T-helper 22 cell (primary cell): ENCODE measurements at places on chromosomes 3 and 15.

DNA sequence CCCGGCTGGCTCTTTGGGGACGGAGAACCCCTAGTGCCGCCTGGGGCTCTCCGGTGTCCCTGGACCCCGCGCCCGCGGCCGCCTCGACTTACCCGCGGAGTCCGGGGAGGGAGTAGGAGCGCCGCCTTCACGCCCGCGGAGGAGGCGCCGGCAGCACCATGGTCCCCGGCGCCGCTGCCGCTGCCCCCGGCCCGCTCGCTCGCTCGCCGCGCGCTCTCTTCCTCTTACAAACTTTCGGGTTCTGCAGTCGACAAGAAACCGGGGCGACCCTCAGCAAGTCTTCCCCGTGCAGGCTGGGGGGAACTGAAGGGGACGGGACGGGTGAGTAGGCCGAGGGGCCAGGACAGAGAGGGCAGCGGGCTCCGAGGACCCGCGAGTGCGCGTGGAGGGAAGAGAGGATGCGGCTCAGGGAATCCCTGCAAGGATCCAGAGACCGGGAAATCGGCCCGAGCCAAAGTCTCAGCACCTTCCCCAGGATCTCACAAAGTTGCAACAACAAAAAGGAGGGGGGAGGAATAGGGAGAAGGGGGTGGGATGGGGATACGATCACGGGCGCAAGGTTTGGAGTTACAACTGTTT, 2.0 kb downstream of the FOXP1 start:
- no peak for DNase-seq

GRCh38 chr15:91605576-91605975, 247.9 kb upstream of the SLCO3A1 start:
- no peak for DNase-seq

GRCh38 chr3:151869181-151869580, 4.3 kb upstream of the SUCNR1 start:
- no peak for DNase-seq

DNA sequence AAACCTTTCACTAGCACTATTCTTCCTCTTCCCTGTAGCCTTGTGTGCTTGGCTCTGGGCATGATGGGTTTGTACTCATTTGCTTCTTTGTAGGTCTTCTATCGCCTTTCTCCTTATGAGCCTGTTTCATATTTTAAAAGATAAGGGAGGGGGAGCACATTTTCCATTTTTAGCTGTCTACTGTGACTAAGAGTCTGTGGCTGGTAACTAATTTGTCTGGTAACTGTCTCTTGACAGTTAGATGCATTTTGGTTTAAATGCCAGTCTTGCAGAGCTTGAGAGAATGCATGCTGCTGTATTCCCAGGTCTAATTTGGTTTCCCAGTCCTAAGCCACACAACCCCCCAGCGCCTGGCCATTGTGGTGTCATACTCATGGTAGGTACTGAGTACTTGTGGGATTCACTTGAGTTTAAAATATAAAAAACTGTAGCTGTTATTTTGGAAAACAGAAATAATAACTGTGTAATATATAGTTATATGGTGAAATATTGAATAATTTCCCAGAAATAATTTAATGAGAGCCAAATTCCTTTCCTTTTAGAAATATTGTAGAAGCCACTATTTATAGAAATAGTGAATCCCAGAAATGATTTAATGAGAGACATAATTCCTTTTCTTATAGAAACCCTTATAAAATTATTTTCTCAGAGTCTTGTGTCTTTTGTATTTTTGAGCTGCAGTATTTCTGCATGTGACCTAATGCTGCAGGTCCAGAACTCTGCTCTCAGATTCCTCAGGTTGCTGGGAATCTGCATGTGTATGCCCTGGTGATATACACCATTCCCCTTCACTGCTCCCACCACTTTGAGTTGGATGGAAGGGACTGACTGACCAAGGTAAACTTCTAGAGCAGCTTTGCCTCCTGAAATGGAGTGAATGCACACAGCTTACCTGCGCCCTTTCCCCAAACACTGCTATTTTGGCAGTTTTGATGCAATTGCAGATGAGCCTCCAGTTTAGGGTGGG, 13.9 kb upstream of the GPR171 start:
- no peak for DNase-seq

DNA sequence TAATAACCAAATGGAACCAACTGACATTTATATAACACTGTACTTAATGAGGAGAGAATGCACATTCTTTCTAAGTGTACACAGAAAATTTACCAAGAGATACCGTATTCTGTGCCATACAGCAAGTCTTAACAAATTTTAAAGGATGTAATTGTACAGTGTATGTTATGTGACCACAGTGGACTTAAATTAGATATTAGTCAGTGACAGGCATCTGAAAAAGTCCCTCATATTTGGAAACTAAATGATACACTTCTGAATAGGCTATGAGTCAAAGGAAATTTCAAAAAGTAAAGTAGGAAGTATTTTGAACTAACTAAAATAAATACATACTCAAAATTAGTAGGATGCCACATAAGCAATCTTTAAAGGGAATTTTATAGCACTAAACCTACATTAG, 59.6 kb upstream of the P3H2 start:
- no peak for DNase-seq

DNA sequence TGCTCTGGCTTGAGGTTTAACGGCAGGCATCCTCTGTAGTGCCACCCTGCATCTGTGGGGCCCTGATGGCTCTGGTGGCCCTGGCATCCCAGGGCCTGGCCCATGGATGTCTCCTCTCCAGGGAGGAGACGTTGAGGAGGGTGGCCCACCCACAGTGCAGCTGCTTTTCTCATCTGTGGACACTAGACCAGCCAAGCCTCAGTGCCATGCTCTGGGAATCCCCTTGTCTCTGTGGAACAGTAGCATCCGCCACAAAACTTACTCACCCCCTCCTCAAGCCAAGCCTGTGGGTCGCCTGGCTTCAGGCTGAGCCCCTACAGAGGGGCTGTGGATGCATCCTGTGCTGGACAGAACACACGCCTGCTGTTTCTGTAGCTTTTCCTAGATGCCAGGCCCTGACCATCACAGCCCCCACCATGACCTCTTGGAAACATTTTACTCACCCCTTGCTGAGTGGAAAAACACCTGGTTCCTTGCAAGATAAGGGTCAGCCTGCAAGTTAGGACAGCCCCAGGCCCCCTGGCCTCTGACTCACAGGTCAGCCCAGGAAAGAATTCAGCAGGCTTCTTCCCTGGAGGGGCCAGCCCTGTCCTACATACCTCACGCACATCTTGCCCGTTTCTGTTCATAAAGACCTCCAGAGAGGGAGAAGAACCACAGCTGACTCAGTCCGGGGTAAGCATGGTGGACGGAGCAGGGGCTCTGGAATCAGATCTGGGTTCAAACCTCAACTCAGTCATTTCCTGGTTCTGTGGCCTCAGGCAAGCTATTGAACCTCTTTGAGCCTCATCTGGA, 19.0 kb downstream of the PAK6 start:
- no peak for DNase-seq

DNA sequence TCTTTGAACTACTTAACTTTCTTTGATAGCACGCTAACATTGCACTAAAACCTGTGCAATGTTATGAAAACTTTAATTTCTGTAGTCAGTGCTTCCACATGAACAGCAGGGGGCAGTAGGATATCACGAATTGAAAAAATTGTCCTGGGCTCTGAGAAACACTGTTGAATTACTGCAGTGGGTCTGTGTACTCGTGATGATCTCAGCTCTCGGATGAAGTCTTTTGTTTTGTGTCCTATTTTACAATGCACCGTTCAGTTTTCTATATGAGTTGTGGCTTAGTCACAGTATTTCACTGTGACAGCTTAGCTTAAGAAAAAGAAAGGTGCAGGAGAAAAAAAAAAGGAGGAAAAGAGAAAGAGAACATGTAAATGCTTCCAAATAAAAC, 141.3 kb upstream of the CCDC54 start:
- DNase-seq: no peak

DNA sequence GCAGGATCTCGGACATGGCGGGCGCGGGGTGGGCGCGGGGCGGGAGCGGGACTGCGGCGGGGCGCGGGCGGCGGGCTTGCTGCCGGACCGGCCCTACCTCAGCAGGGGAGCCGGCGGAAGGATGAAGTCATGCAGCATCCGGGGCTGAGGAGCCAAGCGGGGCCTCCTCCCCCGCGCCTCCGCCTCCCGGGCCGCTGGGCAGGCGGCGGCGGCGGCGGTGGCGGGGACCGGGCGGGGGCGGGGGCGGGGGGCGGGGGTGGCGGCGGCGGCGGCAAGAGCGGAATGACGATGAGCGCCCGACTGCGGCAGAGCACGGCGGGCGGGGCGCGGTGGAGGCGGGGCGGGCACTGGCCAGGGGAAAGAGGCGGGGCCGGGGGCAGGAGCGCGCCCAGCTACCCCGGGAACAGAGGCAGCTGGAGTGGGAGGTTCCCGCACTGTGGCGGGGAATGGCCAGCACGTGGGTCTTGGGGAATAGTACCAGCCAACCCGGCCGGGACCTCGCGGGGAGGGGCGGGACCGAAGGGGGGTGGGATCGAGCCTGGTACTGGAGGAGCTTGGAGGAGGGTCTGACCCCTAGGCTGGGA, at the start of gene CAMK2N2:
TSS of gene CAMK2N2 (minus strand) at position 284 of the 584 bp plus-strand sequence. CDS start at position 16, 268 bp downstream.
- DNase-seq: peak; percentile 58

- DNase-seq: no peak
Observed at GRCh38 chr3:15292765-15293522, 39.4 kb downstream of the SH3BP5 start.

DNA sequence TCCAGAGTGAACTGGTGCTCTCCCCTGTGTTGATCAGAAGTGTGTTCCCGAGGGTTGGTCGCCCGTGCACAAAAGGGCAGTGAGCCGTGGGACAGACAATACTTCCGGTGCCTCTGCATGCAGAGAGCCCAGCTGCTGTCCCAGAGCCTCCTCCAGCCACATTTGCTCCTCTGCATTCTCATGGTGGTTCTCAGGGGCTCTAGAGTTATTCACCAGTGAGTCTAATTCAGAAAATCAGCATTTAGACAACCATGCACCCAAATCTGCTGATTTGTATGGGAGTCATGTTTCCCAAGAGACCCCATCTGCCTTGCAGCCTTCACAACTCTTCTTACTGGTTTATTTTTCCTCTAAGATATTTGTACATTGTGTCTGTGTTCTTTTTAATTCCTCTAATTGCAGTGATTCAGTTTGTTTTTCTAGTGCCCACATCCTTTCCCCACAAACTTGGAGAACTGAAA, 107.0 kb upstream of the SPRED1 start:
- DNase-seq: no peak

GRCh38 chr3:60339304-60339703, 911.9 kb downstream of the FHIT start:
- no peak for DNase-seq

DNA sequence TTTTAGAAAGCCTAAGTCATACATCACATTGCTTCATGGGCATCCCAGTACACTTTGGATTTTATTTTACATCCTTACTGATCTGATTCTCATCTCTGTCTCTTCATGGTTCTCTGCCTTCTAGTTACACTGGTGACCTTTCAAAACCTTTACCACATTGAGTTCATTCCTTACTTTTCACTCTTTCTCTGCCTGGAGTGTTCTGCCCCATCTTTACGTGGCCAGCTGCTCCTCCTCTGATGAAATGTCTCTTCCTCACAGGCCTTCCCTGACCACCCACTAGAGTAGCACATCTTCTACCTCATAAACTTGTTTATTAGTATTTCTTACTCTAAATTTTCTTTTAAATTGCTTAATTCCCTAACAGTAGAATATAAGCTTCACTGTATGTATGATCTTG, 17.7 kb downstream of the CTNNB1 start:
- DNase-seq: no peak

- no peak for DNase-seq
Observed at GRCh38 chr3:197547306-197548011, 8.3 kb downstream of the BDH1 start.

GRCh38 chr3:30294241-30294667, 312.1 kb upstream of the TGFBR2 start:
- no peak for DNase-seq

- no peak for DNase-seq
Observed at GRCh38 chr3:1591327-1592028, 498.7 kb downstream of the CNTN6 start.

DNA sequence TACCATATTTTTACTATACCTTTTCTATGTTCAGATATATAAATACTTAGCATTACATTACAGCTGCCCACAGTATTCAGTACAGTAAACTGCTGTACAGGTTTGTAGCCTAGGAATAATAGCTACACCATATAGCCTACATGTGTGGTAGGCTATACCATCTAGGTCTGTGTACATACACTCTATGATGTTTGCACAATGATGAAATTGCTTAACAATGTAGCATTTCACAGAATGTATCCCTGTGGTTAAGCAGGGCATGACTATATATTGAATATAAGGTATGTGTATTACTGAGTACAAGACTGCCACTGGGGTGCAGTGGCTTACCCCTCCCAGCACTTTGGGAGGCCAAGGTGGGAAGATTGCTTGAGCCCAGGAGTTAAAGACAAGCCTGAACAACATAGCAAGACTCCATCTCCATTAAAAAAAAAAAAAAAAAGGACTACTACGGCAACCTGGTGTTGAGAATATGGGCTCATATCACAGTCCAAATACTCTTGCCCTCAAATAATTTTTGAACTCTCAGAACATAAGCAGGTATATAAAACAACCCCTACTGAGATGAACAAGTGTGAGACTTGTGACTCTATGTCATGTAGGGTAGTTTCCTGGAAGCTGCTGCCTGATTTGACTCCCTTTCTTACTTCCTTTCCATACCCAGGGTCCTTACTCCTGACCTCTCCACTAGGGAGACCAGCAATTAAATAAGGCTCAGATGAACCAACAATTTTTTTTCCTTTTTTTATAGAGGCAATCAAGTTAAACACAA, 4.8 kb downstream of the PPP1R14D start:
- DNase-seq: no peak

DNA sequence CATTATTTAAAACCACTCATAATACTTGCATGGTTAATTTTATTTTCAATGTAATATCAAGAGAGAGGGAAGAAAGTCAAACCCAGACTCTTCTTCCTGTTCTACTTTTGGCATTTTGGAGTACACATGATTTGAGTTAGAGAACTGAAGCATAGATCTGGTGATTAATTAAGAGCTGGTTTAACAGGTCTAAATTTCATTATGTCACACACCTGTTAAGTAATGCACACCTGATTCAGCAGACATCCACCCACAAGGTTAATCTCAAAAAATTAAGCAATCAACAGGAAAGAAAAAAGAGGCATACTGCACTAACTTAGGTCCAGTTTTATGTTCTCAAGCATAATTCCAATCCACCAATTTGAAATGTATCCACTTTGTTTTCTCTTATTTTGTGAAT, 101.1 kb upstream of the ICE2 start:
- DNase-seq: no peak

DNA sequence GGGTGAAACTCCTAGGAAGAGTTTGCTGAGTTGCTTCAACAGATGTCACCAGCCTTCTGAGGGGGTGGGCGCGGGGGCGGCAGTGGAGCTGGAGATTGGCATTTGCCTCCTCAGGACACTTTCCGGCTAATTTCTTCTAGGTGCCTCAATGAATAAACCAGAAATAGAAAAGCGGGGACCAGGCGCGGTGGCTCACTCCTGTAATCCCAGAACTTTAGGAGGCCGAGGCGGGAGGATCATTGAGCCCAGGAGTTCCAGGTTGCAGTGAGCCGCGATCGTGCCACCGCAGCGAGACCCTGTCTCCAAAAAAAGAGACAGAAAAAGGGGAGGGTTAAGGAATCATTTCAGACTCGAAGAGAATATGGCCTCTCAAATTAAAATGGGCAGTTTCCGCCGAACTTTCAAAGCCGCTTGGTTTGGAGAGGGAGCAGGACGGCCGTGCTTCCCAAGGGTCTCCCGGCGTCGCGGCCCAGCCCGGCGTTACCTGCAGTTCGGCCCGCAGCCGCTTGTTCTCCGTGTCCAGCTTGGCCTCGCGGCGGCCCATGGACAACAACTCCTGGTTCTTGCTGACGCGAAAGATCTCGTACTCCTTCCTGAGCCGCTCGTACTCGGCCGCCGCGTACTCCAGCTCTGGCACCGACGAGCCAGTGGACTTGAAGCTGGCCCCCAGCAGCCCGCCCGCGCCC, 587 bp downstream of the NPHP3 start:
- no peak for DNase-seq
